ENCODE measurements at places on chromosomes 5 and 9.
A peak's percentile ranks its signal among the peaks of the same experiment; 100 is the strongest.

DNA sequence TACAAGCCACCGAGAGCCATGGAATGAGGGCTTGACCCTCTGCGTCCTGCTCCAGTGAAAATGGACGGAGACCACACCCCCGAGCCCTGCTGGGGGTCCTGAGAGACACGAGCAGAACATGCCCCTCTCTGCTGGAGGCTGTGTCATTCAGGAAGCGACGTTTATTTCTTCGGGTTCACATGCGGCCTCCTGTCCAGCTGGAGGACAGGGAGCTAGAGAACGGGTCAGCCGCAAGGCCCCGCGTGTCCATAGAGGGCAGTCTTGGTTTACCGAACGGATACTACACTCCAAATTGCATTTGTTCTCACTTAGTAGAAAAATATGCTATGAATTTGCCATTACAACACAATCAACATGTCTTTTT is 36.1 kb downstream of the MRPL36 start:
- peak; percentile 27 for DNase-seq

GRCh38 chr5:949815-950560 is 57.3 kb downstream of the TRIP13 start:
- DNase-seq = no peak

DNA sequence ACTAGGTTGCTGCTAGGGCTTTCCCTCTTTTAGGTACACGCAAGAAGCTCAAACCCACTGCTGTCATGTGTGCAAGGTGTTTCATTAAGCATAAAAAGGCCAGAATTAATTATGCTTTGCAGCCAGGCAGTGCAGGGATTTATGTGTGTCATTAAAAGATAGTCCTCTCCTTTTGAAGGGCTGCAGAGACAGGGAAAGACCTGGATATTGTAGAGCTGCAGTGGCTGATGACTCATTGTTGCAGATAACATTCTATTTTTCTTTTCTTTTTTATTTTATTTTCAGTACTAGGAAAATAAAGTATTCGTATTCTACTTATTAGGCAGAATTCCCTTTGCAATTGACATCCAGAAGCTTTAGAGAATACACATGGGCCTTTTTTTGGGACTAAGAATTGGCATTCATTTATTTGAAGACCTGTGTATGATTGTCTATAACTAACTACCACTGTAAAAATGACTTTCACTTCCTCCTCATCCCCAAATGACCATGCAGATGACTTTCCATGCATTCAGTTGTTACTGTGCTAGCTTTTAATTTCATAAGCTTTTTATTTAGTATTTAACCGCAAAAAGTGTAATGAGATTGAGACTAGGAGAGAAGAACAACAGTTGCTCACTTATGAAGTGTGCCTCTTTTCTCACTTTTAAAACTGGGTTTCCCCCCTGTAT is 113.0 kb downstream of the PAM start:
- no peak for DNase-seq

- DNase-seq = no peak
These were observed 17.1 kb downstream of the RFX3 start for GRCh38 chr9:3508521-3509291.

GRCh38 chr9:133100506-133101355 is 20.3 kb downstream of the RALGDS start:
- no peak for DNase-seq

DNA sequence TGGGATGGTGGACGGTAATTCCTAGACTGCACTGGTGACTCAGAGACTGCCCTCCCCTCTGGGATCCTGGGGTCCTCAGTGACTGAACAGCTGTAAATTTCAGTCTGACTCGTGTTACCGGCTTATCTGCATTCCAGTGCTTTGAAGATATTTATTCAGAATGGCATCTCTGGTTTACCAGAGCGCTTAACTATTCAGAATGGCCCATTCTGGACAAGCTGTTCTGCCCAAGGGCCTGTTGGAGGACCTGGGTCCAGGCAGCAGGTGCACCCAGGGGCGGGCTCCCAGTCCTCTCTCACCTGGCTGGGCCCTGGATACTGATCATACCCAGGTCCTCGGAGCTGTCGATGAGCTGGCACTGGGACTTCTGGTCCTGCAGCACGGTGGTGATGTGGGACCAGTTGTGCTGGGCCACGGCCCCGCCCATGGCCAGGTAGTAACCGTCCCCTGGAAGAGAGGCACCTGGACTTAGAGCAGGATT is 48.0 kb downstream of the SARDH start:
- no peak for DNase-seq

DNA sequence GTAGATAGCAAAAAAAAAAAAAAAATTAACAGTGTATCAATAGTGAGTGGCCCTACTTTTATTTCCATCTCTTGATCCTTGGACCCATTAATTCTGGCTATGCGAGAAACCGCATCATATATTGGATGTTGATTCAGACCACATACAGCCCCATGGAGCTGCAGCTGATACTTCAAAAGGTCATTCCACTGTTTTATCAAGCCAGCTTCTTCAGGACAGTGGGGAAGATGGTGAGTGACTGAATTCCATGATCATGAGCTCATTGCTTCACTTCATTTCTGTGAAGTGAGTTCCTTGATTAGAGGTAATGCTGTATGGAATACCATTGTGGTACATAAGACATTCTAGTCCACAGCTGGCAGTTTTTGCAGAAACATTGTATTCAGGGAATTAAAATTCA is 222.9 kb upstream of the MEF2C start:
- no peak for DNase-seq

- DNase-seq = no peak
These were observed 446.2 kb downstream of the DNAH5 start for GRCh38 chr5:13498279-13498678.

- DNase-seq = no peak
These were observed 90.6 kb upstream of the CXCL14 start for GRCh38 chr5:135669416-135669815.

GRCh38 chr5:60927450-60927849 is 17.4 kb downstream of the ERCC8 start:
- DNase-seq = no peak

DNA sequence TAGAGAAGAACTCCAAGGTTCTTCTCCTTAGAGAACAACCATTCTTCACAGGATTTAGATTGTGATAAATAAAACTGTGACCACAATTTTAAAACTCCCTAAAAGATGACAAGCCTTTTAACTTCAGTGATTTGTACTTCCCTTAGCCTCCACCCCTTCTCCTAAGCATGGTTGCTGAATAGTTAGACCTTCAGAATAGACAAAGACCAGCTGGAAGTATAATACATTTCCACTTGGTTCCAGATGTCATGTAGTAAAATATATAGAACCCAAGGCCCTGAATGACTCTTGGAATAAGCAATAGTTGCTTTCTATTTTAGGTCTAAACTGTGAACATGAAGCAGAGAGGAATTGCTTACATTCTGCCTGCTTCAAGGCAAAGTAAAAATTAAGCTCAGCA is 208.7 kb downstream of the ARRDC3 start:
- no peak for DNase-seq

DNA sequence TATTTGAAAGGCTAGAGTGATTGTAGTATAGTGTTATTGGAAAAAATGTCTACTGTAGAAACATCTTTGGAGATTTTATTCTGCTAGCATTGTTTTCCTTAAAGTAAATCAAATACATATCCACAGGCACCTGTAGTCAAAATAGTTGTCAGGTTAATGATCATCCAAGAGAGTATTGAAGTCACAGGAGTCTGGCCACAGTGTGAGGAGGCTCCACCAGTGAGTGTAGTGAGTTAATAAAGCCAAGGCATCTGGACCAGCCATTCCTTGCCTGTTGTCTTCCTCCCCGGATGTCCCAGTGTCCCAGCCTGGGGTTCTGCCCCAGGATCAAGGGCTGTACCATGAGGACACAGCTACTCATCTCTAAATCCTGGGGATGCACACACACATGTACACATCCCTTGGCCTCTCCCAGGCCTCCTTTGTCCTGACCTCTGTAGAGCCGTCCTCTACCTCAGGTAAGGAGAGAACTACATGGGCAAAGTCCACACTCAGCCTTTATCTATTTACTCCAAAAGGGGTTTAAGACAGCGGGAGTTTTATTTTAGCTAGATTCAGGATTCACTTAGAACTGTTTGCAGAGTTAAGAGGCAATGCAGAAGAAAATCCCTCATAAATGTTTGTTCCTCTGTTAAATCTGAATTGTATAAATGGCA is 3.7 kb downstream of the PIK3R1 start:
- DNase-seq = no peak

DNA sequence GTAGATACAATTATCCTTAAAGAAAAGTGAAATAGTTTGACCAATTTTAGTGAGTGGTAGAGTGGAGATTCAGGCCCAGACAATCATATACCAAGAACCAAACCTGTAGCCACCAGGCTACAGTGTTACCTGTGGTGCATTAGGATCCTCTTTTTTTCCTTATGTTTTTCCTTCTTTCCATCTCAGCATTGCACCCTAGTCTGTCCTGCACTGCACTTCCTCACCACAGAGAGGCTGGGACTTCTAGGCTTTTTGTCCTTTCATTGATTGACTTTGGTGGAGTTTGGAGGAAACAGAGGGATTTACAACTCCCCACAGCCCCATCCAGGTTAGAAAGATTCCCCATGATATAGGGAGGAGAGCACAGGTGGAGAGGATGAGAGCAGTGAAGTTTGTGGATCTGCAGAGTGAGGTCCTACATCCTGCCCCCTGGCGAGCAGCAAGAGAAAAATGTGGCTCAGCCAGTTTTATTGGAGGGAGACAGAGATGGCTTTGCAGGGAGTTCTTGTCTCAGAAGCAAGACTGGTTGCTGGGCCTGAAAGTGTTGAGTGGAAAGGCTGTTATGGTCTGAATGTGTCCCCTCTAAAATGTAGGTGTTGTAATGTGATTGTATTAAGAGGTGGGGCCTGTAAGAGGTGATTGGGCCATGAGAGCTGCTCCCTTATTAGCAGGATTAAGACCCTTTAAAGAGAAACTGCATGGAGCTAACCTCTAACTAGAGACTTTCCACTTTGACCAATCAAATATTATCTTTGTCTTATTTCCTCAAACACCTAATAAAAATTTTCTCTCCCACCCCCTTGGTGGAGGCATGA is 36.2 kb downstream of the KIF4B start:
- DNase-seq = no peak

GRCh38 chr5:86463339-86463738 is 154.4 kb upstream of the COX7C start:
- DNase-seq = no peak

- DNase-seq = no peak
These were observed 175.5 kb downstream of the MUSK start for GRCh38 chr9:110844121-110844520.

GRCh38 chr5:96823900-96824380 is 16.2 kb upstream of the ERAP1 start:
- no peak for DNase-seq
